ENCODE measurements at places on chromosomes 1 and 21.

- H3K36me3 ChIP-seq = no peaks in the 10 kb centered on the region
- no peak overlapping the region for H3K4me3 ChIP-seq
- H3K27me3 ChIP-seq = no peaks in the 10 kb centered on the region
- DNase-seq = no peak
- H3K4me1 ChIP-seq = no peaks in the 10 kb centered on the region
Measured at GRCh38 chr1:160149233-160149632, 2.2 kb upstream of the ATP1A4 start.

GRCh38 chr1:40405812-40406211, 32.3 kb downstream of the SMAP2 start:
- H3K27me3 ChIP-seq = no peaks in the 10 kb centered on the region
- H3K4me1 ChIP-seq = no peaks in the 10 kb centered on the region
- DNase-seq = no peak
- H3K36me3 ChIP-seq = no peaks in the 10 kb centered on the region

DNA sequence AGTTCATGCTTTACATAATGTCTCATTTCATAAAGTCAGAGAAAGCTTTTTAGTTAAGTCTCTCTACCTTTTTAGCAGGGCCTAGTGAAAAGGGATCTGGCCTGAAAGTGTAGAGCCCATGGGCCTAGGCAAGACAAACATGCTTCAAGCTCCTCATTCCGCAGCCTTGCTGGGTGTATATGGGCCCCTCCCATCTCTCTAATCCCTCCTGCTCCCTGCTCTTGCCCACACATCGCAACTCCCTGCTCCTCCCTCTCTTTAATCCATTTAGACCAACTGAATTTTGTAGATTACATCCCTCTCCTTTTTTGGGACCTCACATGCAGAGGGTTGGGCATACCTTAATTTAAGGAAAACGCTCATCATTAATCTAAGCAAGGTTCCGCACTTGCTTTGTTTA, 42.3 kb upstream of the CCDC190 start:
- H3K4me1 ChIP-seq = no peaks in the 10 kb centered on the region
- no peak overlapping the region for H3K27ac ChIP-seq
- H3K4me3 ChIP-seq = no peak overlapping the region
- H3K27me3 ChIP-seq = no peaks in the 10 kb centered on the region
- H3K36me3 ChIP-seq = no peaks in the 10 kb centered on the region
- DNase-seq = no peak

DNA sequence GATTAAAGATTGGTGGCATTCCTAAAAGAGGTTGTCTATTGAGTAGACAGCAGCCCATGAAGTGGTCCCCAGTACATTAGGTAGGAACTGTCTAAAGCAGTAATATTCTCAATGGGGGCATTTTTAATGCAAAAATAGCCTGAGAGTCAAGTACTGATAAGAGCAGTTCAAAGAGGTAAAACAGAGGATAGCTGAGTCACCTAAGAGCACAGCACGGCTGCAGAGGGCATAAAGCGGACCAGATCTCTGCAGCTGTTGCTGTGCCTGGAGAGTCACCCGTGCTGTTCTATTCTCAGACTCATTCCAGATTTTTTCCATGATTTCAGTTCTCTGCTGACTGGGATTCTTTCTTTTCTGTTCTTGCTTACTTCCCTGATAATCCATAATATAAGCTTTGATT, 313.2 kb downstream of the OLFM3 start:
- H3K4me3 ChIP-seq = no peak overlapping the region
- H3K36me3 ChIP-seq = no peaks in the 10 kb centered on the region
- no peak for DNase-seq
- H3K27ac ChIP-seq = no peak overlapping the region
- no peaks in the 10 kb centered on the region for H3K4me1 ChIP-seq
- no peaks in the 10 kb centered on the region for H3K27me3 ChIP-seq

GRCh38 chr1:81948495-81948894, 147.8 kb downstream of the ADGRL2 start:
- no peak overlapping the region for H3K4me3 ChIP-seq
- H3K27ac ChIP-seq = no peak overlapping the region
- no peaks in the 10 kb centered on the region for H3K36me3 ChIP-seq
- no peak for DNase-seq
- no peaks in the 10 kb centered on the region for H3K27me3 ChIP-seq

DNA sequence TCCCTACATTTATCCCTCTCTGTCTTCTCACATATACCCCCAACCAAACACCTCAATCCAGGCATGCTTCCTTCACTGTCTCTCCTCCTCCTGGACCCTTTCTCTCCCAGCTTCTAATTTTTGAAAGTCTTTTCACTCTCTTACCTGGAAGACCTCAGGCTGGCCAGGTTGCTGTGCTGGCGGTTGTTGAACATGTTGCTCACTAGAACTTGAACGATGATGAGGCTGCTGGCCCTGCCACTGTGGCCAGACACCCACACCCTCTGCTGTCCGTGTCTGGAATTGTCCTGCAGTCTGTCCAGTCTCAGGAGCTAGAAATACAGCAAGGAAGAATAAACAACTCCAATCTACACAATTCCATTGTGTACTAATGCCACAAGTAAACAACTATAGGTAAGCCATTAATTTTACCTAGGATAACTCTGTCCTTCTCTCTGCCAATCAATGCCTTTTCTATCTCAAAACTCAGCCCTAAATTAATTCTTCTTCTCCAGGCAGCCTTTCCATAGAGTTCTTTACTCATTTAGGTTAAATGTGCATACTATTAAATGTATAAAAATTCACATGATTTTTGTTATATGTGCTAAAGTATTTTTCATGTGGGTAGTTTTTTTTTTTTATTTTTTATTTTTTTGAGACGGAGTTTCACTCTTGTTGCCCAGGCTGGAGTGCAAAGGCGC, 5.1 kb upstream of the CTSK start:
- no peaks in the 10 kb centered on the region for H3K27me3 ChIP-seq
- DNase-seq = no peak
- H3K27ac ChIP-seq = no peak overlapping the region
- peaks cover 12% of the 10 kb centered on the region for H3K4me1 ChIP-seq
- peaks cover 77% of the 10 kb centered on the region for H3K36me3 ChIP-seq
- H3K4me3 ChIP-seq = no peak overlapping the region

GRCh38 chr21:8998946-8999681, 1522.3 kb upstream of the TPTE start:
- H3K4me1 ChIP-seq = no peaks in the 10 kb centered on the region
- no peak for DNase-seq
- H3K36me3 ChIP-seq = no peaks in the 10 kb centered on the region
- no peaks in the 10 kb centered on the region for H3K27me3 ChIP-seq
- no peak overlapping the region for H3K27ac ChIP-seq

- peak overlapping the region; percentile 82 for H3K27ac ChIP-seq
- H3K27me3 ChIP-seq = no peaks in the 10 kb centered on the region
- H3K36me3 ChIP-seq = no peaks in the 10 kb centered on the region
- H3K4me3 ChIP-seq = no peak overlapping the region
Measured at GRCh38 chr21:34845521-34846451, 177.0 kb downstream of the CLIC6 start.

DNA sequence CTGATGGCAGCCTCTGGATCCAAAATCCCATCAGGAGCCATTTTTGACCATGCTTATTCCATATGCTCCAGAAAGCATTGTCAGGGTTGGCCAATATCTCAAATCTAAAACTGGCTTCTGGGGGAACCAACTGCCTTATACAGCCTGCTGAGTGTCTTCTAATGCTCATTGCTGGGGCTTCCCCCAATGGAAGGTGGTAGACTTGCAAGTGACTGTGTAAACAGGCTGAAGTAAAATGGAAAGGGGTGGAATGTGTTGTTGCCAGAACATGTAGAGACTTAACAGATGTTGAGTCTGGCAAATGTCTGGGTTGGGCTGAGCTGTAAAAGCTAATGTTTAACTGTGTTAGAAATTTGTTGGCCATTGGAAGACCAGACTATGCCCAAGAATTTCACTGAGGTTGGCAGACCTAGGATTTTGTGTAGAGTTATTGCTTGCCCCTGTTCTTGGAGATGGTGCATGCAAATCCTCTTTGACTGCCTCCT, 22.7 kb upstream of the LRIF1 start:
- DNase-seq = no peak
- no peaks in the 10 kb centered on the region for H3K4me1 ChIP-seq
- no peak overlapping the region for H3K27ac ChIP-seq
- H3K36me3 ChIP-seq = no peaks in the 10 kb centered on the region
- no peak overlapping the region for H3K4me3 ChIP-seq
- H3K27me3 ChIP-seq = no peaks in the 10 kb centered on the region

DNA sequence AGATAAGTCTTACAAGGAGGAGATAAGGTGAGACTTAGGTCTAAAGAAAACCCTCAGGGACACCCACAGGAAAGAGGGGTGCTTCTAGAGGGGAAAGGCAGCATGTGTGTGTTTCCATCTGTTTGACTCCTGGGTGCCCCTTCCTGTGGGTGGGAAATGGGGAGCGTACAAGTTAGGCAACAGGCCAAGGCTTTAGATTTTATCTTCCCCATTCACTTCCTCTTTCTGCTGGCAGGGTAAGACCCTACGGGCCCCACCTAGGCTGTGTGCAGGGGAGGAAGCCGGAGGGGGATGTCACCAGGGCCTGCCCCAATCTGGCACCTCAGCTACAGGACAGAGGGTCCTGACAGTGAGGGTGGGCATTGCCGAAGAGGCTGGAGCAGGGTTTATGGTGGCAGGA, 2.5 kb upstream of the OLIG1 start:
- no peak for DNase-seq
- no peak overlapping the region for H3K27ac ChIP-seq
- peaks cover 28% of the 10 kb centered on the region for H3K4me1 ChIP-seq

- H3K4me3 ChIP-seq = no peak overlapping the region
- no peaks in the 10 kb centered on the region for H3K4me1 ChIP-seq
- no peak overlapping the region for H3K27ac ChIP-seq
- no peak for DNase-seq
- H3K27me3 ChIP-seq = no peaks in the 10 kb centered on the region
Measured at GRCh38 chr1:224151117-224151516, 31.9 kb upstream of the DEGS1 start.

GRCh38 chr1:188958461-188959115, 1519.1 kb downstream of the BRINP3 start:
- DNase-seq = no peak
- H3K4me1 ChIP-seq = no peaks in the 10 kb centered on the region
- no peak overlapping the region for H3K27ac ChIP-seq
- no peaks in the 10 kb centered on the region for H3K36me3 ChIP-seq

DNA sequence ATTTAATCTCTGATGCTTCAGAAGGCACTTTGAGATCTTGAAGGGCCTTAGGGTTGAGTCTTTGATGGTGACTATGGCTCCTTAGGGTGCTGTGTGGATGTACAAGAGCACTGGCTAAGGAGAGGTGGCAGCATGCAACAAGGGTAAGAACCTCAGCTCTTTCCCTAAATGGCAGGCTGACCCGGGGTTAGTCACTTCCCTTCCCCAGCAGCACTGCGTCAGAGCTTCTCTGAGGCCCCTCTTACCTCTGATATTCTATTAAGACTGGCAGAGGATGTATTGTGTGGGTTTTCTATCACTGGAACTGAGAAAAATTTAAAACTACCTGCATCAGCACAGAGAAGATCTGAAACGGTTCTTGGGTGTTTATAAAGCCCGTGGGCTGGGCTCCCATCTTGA, 11.8 kb downstream of the C1orf116 start:
- no peaks in the 10 kb centered on the region for H3K36me3 ChIP-seq
- peak overlapping the region; percentile 97 for H3K27ac ChIP-seq
- peaks cover 82% of the 10 kb centered on the region for H3K4me1 ChIP-seq

DNA sequence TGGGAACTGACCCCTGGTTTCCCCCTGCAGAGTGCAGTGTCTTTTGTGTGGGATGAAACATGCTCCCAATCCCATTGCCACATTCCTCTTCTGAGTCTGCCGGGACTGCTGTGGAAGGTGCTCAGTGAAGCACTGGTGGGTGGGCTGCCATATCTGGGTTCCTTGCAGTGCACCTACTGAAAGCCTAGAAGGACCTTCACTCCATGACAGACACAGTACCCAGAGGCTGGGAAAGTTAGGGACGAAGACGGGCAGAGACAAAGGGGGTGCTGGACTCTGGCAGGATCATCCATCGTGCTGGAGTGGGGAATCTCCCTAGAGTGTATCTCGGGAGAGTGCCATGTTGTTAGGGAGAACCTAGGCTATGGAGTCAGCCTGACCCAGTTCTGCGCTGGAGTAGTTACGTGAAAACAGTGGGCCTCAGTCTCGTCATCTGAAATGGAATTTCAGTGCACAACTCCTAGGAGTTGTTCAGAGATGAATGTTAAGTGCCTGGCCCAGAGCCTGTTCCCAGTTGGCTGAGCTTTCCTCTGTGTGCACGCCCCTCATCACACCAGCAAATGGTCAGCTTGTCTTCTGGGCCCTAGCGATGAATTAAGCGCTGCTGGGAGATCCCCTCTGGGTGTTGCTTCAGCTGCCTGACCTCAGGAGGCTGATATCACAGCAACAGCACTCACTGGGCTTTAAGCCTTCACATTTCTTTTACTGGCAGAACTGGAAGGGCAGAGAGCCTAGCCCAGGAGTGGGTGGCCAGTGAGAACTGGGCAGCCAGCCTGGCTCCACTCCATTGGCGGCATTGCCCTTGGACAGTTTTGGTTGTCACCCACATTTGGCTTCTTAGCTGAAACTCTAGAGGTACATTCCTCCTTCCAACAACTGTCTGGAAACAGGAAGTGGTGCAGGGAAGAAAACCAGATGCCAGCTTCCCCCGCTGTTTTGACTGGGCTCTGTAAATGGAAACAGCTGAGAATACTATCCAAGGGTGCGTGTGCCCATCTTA, 479.8 kb upstream of the VAMP3 start:
- DNase-seq = no peak
- H3K4me1 ChIP-seq = no peaks in the 10 kb centered on the region
- H3K27me3 ChIP-seq = no peaks in the 10 kb centered on the region
- H3K27ac ChIP-seq = no peak overlapping the region
- no peaks in the 10 kb centered on the region for H3K36me3 ChIP-seq
- no peak overlapping the region for H3K4me3 ChIP-seq

GRCh38 chr1:15985611-15986297, 9.9 kb upstream of the ZBTB17 start:
- H3K36me3 ChIP-seq = no peaks in the 10 kb centered on the region
- no peaks in the 10 kb centered on the region for H3K4me1 ChIP-seq
- no peak overlapping the region for H3K4me3 ChIP-seq
- H3K27ac ChIP-seq = no peak overlapping the region
- DNase-seq = no peak
- no peaks in the 10 kb centered on the region for H3K27me3 ChIP-seq

DNA sequence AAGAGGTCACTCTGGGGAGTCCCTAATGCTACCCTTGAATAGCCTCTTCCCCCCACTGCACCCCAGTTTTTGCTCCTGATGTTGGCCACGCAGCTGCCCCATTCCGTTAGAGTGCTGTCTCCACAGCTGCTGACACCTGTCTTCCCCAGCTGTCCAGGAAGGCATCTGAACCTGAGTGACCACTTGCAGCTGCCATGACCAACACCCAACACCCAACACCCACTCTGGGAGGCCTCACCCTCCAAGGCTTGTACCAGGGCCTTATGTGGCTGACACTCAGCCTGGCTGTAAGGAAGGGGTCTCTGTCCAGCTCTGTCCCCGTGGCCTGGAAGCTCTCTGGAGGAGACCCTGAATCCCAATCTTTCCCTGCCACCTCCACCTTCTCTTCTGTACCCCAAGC, 26.7 kb upstream of the LDLRAP1 start:
- no peak overlapping the region for H3K27ac ChIP-seq
- no peak overlapping the region for H3K4me3 ChIP-seq
- H3K36me3 ChIP-seq = no peaks in the 10 kb centered on the region
- no peaks in the 10 kb centered on the region for H3K27me3 ChIP-seq
- H3K4me1 ChIP-seq = no peaks in the 10 kb centered on the region

GRCh38 chr1:19340387-19340937, 28.3 kb downstream of the SLC66A1 start:
- no peaks in the 10 kb centered on the region for H3K4me1 ChIP-seq
- no peak for DNase-seq
- no peak overlapping the region for H3K4me3 ChIP-seq
- peaks cover 27% of the 10 kb centered on the region for H3K36me3 ChIP-seq
- no peak overlapping the region for H3K27ac ChIP-seq
